ENCODE measurements at places on chromosomes 3 and 15. TPM values are rescaled to one million over a fixed set of nuclear protein-coding genes. Genes with fewer than 3 reads are reported as not detected.
A peak's percentile ranks its signal among the peaks of the same experiment; 100 is the strongest.

DNA sequence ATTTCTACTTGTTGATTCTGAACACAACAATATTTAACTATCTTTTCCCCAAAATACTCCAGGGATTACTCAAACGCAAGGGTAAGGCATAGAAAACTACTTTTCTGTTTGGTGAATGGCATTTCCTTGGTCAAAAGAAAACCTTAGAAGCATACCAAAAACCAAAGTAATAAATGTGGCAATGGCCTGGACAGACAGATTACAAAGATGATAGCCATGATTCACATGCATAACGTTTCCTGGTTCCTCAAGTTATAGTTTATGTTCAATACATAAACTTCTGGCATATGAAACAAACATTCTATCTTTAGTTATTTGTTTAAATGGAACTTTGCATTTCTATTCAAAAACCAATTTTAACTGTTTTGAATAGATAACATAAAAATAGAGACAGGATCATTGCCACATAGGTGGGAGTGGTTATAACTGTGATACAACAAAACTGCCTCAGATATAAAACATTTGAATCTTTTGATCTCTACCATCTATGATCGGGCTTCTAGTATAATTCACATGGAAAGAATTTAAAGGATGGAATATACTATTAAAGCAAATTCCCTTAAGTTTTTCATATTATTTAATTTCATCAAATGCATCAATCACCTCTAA lies 32.1 kb downstream of the FOXP1 start:
- H3K27me3 ChIP-seq = no peaks in the 10 kb centered on the region

- no peaks in the 10 kb centered on the region for H3K4me1 ChIP-seq
- DNase-seq = no peak
- no peak overlapping the region for H3K4me3 ChIP-seq
- H3K27me3 ChIP-seq = no peaks in the 10 kb centered on the region
- no peak overlapping the region for H3K27ac ChIP-seq
These were observed 51.6 kb upstream of the CMTM7 start for GRCh38 chr3:32340039-32340438.

DNA sequence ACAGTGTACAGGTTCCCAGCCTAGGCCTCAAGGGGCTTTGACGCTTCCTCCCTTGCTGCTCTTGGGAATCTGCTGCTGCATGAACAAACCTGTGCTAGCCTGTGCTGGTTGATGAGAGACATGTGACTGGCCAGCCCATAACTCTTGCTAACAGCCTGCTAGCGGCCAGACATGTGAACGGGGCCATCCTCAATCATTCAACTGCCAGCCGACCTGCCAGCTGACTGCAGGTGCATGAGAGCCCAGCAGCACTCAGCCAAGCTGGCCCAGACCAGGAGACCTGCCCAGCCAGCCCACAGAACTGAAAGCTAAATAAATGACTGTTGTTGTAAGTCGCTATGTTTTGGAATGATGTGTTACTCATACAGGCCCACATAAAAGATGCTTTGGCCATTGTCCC lies 82.4 kb upstream of the DLG1 start:
- no peaks in the 10 kb centered on the region for H3K36me3 ChIP-seq
- no peak overlapping the region for H3K4me3 ChIP-seq
- H3K4me1 ChIP-seq = no peaks in the 10 kb centered on the region
- no peaks in the 10 kb centered on the region for H3K27me3 ChIP-seq
- DNase-seq = no peak

DNA sequence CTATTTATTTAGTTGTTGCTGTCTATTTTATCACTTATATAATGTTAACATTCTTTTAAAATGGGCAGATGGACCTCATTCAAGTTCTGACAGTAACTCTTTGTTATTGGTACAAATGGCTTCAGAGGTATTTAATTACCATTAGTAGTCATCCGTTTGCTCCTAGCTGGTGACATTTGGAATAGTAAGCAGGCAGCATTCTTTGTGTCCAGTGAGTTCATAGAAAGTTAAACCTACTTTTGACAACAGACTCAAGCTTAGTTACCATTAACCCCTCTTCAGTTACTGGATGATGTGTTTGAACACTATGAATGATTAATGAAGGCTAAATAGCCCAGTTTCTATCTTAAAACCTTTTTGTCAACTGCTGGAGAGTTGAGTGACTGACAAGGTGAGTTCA lies 500.7 kb upstream of the ATP11B start:
- no peaks in the 10 kb centered on the region for H3K27me3 ChIP-seq
- H3K4me3 ChIP-seq = no peak overlapping the region
- no peaks in the 10 kb centered on the region for H3K4me1 ChIP-seq
- no peaks in the 10 kb centered on the region for H3K36me3 ChIP-seq
- H3K27ac ChIP-seq = no peak overlapping the region

- no peak for DNase-seq
- no peaks in the 10 kb centered on the region for H3K4me1 ChIP-seq
- no peak overlapping the region for H3K4me3 ChIP-seq
These were observed 62.7 kb downstream of the KLHL6 start for GRCh38 chr3:183492849-183493179.

GRCh38 chr15:101504373-101504772 lies 14.9 kb upstream of the PCSK6 start:
- no peak overlapping the region for H3K4me3 ChIP-seq
- H3K27ac ChIP-seq = no peak overlapping the region
- peak; percentile 16 for DNase-seq
- no peaks in the 10 kb centered on the region for H3K36me3 ChIP-seq
- no peaks in the 10 kb centered on the region for H3K4me1 ChIP-seq

GRCh38 chr3:123312331-123313265 lies 110.9 kb downstream of the SEC22A start:
- H3K27me3 ChIP-seq = no peaks in the 10 kb centered on the region
- H3K4me1 ChIP-seq = no peaks in the 10 kb centered on the region
- no peak overlapping the region for H3K4me3 ChIP-seq
- H3K36me3 ChIP-seq = peaks cover 33% of the 10 kb centered on the region
- no peak overlapping the region for H3K27ac ChIP-seq

DNA sequence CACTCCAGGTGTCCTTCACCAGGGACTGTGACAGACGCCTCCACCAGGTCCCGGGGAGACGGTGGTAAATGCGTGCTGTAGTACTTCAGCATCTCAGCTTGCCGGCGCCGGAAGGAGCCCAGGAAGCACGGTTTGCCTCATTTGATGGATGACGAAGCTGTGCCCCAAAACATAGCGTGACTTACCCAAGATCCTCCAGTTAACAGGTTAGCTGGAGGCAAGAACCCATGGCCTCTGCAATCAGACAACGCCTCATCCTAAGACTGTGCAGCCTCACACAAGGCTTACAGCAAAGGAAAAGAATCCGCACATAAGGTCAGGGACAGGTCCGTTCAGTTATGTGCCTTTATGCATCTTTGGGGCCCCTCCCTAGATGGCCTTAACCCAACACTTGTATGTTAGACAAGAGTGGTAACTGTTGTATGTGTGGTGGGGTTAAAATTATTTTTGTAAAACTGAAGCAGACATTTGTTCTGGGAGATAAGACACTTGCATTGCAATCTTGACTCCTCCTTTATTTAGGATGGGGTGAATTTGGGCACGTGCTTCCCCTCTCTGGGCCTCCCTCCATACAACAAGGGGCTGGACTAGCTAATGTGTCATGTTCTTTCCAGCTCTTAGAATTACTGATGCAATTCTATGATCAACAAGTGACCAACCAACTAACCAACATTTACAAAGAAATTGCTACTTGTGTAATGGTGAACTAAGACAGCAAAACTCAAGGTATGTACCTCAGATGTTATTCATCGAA lies 39.4 kb downstream of the VGLL4 start:
- no peak overlapping the region for H3K4me3 ChIP-seq
- no peak for DNase-seq
- H3K4me1 ChIP-seq = peaks cover 55% of the 10 kb centered on the region
- H3K36me3 ChIP-seq = no peaks in the 10 kb centered on the region
- H3K27me3 ChIP-seq = no peaks in the 10 kb centered on the region

DNA sequence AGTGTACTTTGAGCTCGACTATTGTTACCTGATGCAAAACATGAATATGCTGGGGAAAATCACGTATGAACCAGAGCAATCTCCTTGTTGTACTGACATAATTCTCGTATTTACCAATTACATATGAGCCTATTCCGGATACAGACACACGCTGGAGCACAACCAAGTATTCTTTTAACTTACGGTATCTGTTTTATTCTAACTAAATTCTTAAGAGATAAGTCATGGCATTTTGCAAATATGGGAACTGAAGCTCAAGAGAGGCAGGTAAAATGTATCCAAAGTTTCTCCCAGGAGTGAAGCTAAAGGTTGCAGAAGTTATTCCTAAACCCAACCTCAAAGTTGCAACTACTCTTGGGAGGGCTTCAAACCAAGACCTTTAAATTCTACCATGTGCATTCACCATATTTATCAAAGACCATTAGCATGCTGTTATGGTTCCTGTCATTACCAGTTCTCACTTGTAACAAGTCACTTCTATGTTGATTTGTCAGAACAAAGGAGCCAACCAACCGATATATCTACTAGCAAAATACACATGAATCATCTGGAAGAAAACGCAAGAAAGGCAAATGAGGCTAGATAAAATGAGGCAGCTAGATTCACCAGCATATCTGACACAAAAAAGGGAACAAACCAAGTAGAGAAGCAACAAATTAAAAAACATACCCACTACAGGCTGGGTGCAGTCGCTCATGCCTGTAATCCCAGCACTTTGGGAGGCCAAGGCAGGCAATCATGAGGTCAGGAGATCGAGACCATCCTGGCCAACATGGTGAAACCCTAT lies 17.8 kb downstream of the TBL1XR1 start:
- no peak overlapping the region for H3K4me3 ChIP-seq
- H3K27ac ChIP-seq = no peak overlapping the region
- no peaks in the 10 kb centered on the region for H3K27me3 ChIP-seq
- DNase-seq = no peak

DNA sequence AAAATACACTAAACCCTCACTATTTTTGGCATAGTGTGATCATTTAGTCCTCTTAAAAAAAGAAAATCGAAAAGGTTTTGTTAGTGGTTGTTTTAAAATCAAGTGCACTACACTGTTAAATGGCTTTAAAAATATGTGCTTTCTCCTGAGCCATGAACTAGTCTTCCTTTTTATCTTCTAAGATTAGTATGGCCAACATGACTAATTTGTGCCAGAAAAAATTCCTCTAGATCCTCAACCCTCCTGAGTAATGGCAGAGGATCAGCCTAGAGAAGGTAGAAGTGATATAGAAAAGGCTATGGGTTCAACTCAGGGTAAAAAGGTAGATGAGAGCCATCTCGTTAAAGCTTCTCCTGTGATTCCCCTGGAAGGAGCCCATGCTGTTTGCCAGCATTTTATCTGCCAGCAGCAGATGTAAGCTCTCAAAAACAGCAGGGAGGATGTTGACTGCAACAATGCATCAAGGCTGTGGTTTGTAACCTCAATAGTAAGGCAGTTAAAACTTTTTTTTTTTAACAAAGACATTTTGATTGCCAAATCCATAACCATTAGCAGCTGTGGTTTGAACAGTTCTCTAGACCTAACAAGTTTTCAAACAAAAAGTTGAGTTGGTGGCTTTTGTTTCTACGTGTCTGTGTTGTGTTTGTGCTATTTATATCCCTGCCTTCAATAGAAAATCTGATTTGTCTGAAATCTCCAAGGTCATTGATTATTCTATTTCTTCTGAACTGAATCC lies 30.2 kb upstream of the ZNF609 start:
- peaks cover 11% of the 10 kb centered on the region for H3K36me3 ChIP-seq
- DNase-seq = no peak
- H3K4me3 ChIP-seq = no peak overlapping the region
- no peak overlapping the region for H3K27ac ChIP-seq

- H3K27ac ChIP-seq = peak within 1 kb of the TSS; percentile 90
- peaks cover 3% of the 10 kb centered on the region for H3K36me3 ChIP-seq
- peaks cover 7% of the 10 kb centered on the region for H3K4me1 ChIP-seq
- no peaks in the 10 kb centered on the region for H3K27me3 ChIP-seq
- H3K4me3 ChIP-seq = peak within 1 kb of the TSS; percentile 77
- no peak for DNase-seq
These were observed at the start of gene SUSD5 for GRCh38 chr3:33218446-33219174. Gene SUSD5 (minus strand): TSS chr3:33218810. CDS start chr3:33218797, 13 bp downstream.

- no peaks in the 10 kb centered on the region for H3K27me3 ChIP-seq
- no peak overlapping the region for H3K4me3 ChIP-seq
- DNase-seq = no peak
- H3K36me3 ChIP-seq = no peaks in the 10 kb centered on the region
- no peaks in the 10 kb centered on the region for H3K4me1 ChIP-seq
- no peak overlapping the region for H3K27ac ChIP-seq
These were observed 82.6 kb downstream of the CEMIP start for GRCh38 chr15:80861731-80862170.

DNA sequence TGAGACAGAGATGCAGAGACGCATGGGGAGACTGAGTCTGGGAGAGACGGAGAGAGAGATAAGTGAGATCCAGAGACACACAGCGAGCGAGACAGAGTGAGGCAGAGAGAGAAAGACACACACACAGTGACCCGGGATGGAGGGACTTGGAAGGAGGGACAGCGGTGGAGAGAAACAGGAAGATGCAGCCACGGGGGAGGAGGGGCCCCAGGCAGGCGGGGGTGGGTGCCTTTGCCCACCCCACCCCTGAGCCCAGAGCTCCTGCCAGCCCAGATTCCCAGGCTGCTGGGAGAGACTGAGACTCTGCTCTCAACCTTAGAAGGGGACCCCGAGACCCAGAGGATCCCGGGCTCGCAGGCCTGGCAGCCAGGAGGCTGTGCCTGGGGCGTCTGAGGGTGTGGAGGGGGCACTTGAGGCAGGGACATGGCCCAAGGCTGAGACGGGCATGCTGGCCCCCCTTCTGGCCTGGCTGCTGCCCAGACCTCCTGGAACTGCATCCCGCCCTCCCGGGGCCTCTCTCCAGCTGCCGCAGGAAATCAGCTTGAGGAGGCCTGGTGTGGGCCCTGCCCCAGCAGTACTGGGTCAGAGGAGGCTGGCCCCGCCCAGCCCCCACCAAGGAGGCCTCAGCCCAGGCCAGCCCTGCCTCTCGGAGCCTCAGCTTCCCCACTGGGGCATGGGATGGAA lies 18.1 kb downstream of the H1-8 start:
- no peaks in the 10 kb centered on the region for H3K27me3 ChIP-seq
- peaks cover 64% of the 10 kb centered on the region for H3K4me1 ChIP-seq
- peak overlapping the region; percentile 6 for H3K4me3 ChIP-seq
- DNase-seq = peak; percentile 69
- H3K36me3 ChIP-seq = peaks cover 52% of the 10 kb centered on the region
- H3K27ac ChIP-seq = peak overlapping the region; percentile 93

- DNase-seq = no peak
- no peak overlapping the region for H3K4me3 ChIP-seq
- no peaks in the 10 kb centered on the region for H3K27me3 ChIP-seq
These were observed 774.9 kb downstream of the ROBO2 start for GRCh38 chr3:77814845-77815244.

- H3K27me3 ChIP-seq = no peaks in the 10 kb centered on the region
- no peaks in the 10 kb centered on the region for H3K36me3 ChIP-seq
- no peak overlapping the region for H3K4me3 ChIP-seq
- no peaks in the 10 kb centered on the region for H3K4me1 ChIP-seq
These were observed 49.9 kb downstream of the MME start for GRCh38 chr3:155130001-155130400.

The CFAP100 gene
- total RNA-seq = not detected

The C3orf80 gene
- not detected for total RNA-seq

The PTPRG gene
- 129 TPM for total RNA-seq

The GOLGA8R gene
- total RNA-seq = not detected
